NCI-H1694 treated with DMSO at 0.1 percent for 48 hours (cell line): ENCODE measurements at places on chromosomes 2 and 18.

GRCh38 chr2:237774811-237775553 lies 23.6 kb upstream of the RBM44 start:
- peak; percentile 19 for DNase-seq

DNA sequence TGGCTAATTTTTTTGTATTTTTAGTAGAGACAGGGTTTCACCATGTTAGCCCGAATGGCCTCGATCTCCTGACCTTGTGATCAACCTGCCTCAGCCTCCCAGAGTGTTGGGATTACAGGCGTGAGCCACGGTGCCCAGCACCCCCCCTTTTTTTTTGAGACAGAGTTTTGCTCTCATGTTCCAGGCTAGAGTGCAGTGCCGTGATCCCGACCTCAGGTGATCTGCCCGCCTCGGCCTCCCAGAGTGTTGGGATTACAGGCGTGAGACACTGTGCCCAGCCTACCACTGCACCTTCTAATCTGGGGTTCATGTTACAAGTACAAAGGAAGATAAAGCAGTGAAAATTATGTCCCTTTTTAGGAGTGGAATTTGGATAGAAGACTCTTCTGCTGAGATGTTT lies 41.5 kb upstream of the CABLES1 start:
- DNase-seq: no peak

GRCh38 chr2:212073360-212073759 lies 465.2 kb downstream of the ERBB4 start:
- DNase-seq: no peak

- DNase-seq: no peak
Measured at GRCh38 chr2:208359632-208359986, 47.0 kb upstream of the PTH2R start.

GRCh38 chr2:185695711-185696235 lies 42.8 kb upstream of the FSIP2 start:
- no peak for DNase-seq

DNA sequence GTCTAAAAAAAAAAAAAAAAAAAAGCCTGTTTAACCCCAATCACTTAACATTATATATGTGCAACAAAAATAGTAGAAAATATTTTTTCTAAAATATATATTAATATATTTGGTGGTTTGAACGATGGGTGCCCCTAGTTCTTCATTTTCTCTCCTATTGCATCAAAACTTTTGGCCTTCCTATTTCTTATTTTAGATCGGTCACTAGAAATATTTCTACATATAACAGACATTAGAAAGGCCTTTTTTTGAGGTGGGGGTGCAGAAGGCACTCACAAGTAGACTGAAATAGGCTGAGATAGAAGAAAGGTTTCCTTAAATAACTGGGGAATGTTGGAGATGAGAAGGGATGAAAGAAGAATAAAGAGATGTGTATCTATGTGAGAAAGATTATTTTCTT lies 49.3 kb upstream of the AP1S3 start:
- DNase-seq: no peak
